D341Med (cell line): ENCODE measurements at places on chromosomes 13 and 19.

DNA sequence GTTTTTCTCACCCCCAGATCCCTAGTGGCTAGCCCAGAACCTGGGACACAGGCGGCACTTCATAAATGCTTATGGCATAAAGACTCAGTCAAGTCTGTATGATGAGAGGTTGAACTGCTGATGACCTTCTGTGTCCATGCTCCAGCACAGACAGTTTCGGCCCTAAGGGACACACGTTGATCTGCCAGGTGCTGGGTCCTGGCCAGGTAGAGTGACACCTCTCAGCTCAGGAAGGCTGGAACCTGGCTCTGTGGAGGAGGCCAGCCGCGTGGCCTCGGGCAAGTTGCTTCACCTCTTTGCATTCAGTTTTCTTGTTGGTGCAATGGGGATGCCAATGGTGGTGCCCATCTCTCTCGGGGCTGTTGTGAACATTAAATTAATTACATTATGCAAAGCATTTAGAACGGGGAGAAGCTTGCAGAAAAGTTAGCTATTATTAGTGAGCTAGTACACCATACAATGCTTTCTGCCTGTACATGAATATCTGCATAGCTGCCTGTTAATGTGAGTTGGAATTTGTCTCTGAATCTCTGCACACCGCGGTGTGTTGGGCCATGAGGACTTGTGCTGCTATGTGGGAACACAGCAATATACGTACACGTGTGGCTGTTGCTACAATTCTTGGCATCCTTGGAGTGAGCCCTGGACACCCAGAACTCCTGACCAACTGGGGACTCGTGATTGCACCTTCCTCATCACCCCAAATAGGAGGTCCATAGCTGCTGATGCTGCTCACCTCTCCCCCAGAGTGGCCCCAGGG, 8.4 kb downstream of the GADD45B start:
- no peak for DNase-seq

GRCh38 chr13:51283371-51283770, 56.1 kb upstream of the SERPINE3 start:
- no peak for DNase-seq

- no peak for DNase-seq
Observed at GRCh38 chr13:110097013-110097412, 209.9 kb downstream of the COL4A1 start.

GRCh38 chr19:4345342-4346019, 2.1 kb downstream of the MPND start:
- DNase-seq: no peak

- DNase-seq: no peak
Observed at GRCh38 chr19:43957891-43958290, 6.9 kb downstream of the ZNF221 start.

GRCh38 chr13:97255515-97256021, 33.4 kb downstream of the MBNL2 start:
- no peak for DNase-seq

- DNase-seq: no peak
Observed at GRCh38 chr13:49476529-49476928, 19.2 kb upstream of the PHF11 start.

DNA sequence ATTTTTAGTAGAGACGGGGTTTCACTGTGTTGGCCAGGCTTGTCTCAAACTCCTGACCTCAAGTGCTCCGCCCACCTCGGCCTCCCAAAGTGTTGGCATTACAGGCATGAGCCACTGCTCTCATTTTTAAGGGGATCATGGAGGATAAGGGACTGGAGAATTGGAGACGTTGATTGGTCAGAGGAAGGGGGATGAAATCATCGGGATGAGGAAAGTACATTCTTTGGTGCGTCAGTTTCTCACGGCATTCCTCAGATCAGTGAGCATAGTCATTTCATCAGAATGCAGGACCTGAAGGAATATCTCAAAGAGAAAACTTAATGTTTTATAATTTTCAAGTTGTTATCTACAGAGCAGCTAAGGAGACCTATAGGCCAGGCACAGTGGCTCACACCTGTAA, 14.0 kb downstream of the ZNF114 start:
- DNase-seq: no peak

GRCh38 chr13:47661076-47661475, 340.0 kb downstream of the SUCLA2 start:
- DNase-seq: no peak

GRCh38 chr13:87003265-87003664, 667.9 kb upstream of the SLITRK5 start:
- DNase-seq: no peak

DNA sequence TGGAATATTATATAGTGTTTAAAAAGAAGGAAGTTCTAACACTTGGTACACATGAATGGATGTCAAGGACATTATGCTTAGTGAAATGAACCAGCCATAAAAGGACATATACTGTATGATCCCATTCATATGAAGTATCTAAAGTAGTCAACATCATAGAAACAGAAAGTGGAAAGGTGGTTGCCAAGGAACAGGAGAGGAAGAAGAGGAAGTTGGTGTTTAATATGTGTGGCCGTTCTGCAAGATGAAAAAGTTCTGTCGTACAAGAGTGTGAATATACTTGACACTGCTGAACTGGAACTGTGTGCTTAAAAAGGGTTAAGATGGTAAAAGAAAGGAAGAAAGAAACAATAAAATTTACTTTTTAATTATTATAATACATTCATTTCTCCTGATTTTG, 33.1 kb upstream of the C1QTNF9 start:
- no peak for DNase-seq

GRCh38 chr13:109481040-109481439, 305.3 kb downstream of the IRS2 start:
- DNase-seq: no peak

DNA sequence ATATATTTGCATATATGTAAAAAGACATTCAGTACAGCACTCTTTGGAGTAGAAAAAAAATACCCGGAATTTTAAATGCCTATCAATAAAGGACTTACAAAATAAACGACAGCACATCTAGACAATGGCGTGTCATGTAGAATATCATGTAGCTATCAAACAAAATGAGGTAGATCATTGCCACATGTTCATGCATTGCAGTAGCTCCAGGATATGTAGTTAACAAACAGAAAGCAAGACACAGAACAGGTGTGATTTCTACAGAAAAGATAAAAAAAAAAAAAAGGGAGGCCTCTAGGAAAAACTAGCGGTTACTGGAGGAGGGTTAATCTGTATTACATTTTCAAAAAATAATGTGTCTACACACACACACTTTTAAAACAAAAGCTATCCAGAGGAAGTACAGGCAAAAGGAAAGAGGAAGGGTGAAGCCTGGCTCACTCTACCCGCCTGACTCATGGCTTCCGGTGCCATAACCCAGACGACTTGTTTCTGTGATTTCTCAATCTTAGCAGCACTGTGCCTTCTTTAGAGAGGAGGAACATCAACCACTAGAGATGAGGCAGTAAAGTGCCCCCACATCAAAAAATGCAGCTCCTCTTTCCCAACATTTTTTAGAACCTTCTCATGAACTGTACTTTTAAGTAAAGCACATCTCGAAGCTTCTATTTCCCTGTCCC, 6.9 kb downstream of the KCTD12 start:
- no peak for DNase-seq

- no peak for DNase-seq
Observed at GRCh38 chr13:48653472-48653939, at the start of gene CYSLTR2. TSS of gene CYSLTR2 (plus strand) at chr13:48653929. CDS start at chr13:48706818, 52,889 bp downstream.

DNA sequence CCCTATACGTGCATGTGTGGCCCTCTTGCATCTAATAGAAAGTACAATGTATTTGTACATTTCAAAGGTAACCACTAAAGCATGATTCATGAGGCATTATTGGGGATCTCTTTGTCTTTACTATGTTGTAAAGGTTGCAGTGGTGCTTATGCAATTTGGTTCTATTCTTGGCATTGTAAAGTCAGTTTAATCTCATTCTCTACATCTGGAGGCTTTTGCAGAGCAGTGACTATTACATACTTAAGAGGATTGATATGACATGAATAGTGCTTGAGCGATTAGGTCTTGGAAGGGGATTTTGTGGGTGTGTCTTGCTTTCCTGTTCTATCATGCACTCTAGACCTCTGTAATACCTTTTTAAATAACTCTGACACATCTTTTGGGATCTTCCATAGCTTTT, 610.0 kb downstream of the EFNB2 start:
- DNase-seq: peak; percentile 50
